Bronchial epithelial cell (primary cell): ENCODE measurements at places on chromosomes 4 and X. TPM values are rescaled to one million over a fixed set of nuclear protein-coding genes. Genes with fewer than 3 reads are reported as not detected.

DNA sequence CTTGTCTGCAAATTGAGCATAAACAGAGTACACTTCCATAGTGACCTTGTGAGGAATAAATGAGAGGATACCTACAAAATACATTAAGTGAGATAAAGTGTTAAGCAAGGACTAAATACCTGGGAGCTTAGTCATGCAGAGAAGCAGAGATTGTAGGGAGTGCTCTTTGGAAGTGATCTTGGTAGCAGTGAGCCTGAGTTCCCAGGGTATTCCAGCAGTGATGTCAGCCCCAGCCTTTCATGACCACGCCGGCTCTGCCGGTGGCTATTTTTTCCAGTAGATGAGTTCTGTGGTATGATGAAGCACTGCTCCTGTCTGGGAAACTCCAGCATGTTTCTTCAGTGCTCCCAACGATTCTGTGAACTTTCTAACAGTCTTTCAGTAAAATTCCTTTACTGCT is 391.5 kb upstream of the IGFBP7 start:
- peak; percentile 29 for DNase-seq

OCRL gene
- total RNA-seq, result 18.2 and 19.6 TPM in 2 replicates

DNA sequence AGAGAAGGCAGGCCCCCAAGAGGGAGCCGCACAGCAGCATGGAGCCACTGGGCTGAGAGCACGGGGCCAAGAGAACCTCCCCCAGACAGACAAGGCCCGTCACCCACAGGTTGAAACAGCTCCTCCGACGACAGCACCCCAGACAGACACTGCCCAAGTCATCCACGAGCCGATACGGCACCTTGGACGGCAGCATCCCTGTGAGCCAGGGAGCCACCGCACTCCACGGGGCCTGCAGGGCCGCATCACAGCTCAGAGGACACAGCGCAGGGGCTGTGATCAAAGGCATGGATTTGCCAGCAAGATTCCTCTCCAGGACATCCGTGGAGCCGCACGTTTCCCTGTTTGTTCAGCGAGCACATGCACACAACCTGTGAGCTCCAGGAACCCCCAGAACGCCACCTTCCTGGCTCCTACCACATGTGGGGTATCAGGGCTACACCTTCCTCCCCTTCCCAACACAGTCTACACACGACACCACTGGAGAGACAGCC is 3.9 kb downstream of the CTBP1 start:
- no peak for DNase-seq

SUPT20HL1 gene
- under 0.01 TPM in 1 of 2 replicates, not detected in the other for total RNA-seq

MEPE gene
- total RNA-seq, result not detected in 2 replicates

DNA sequence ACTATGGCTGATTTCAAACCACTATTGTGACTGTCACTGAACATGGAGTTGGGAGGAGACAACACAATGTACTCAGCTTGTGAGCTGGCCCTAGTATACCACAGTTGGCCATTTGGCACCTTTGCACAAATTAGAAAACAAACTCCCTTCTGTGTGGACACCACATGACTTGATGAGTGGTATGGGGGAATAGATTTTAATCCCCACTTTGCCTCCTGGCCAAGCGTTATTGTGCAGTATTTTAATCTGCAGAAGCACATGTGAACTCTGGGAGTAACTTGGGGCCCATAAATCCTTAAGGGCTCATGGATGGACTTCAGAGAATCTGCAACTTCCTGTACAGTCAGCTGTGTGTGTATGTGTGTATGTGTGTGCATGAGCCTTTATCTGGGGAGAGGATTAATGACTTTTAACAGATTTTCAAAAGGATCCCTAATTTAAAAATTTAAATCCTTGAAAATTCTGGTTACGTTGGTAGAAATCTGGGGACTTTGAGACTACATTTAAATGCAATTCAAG is 105.0 kb upstream of the PAQR3 start:
- DNase-seq, result no peak

- DNase-seq, result peak; percentile 8
Measured at GRCh38 chr4:57378766-57379165, 268.6 kb upstream of the IGFBP7 start.

FRMPD4 gene
- total RNA-seq, result under 0.01 and 0.79 TPM in 2 replicates

UNC5C gene
- not detected in 2 replicates for total RNA-seq

AFF2 gene
- under 0.01 and 0.26 TPM in 2 replicates for total RNA-seq

- no peak for DNase-seq
Measured at GRCh38 chr4:32745351-32745750, 2025.2 kb downstream of the PCDH7 start.

GRCh38 chrX:148956352-148956751 is 455.9 kb downstream of the AFF2 start:
- no peak for DNase-seq

- DNase-seq, result peak; percentile 99
Measured at GRCh38 chr4:119209077-119209476, 3.4 kb upstream of the USP53 start.

DNA sequence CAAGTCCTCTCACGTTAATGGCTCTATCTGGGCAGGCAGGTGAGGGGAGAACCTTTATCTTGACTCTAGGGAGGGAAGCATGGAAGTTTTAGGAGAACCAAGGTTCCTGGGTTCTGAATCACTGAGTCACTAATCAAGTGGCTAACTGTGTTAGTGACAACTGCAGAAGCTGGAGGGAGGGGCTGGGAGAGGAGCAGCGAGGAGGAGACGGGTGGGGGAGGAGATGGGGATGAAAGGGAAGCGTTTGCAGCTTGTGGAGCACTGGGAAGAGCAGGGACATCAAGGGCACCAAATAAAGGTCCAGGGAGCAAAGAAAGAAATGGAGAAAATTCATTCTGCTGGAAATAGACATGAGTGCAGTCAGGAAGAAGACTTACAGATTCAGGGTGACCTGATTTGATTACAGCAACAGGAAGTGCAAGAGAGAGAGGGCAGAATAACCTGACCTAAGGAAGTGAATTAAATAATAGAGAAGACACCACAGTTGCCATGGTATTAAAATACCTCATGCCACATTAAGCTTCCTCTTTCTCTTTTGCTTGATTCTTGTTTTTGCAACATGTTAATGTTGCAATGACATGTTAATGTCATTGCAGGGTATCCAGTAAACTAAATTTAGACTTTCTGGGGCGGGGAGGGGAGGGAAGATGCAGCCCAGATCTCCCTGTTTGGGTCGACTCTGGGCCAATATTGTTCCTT is 4.5 kb upstream of the SETD7 start:
- DNase-seq, result no peak

DNA sequence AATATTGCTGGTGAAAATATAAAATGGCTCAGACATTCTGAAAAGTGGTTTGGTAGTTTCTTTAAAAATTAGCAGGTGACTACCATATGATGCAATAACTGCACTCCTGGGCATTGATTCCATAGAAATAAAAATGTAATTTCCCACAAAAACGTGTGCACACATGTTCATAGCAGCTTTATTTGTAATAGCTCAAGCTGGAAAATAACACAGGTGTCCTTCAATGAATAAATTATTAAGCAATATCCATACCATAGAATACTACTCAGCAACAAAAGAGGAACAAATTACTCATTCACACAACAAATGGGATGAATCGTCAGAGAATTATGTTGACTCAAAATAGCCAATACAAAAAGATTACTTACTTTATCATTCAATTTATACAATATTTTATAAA is 893.7 kb upstream of the SLIT2 start:
- peak; percentile 99 for DNase-seq

MAGEE2 gene
- not detected in 2 replicates for total RNA-seq

DNA sequence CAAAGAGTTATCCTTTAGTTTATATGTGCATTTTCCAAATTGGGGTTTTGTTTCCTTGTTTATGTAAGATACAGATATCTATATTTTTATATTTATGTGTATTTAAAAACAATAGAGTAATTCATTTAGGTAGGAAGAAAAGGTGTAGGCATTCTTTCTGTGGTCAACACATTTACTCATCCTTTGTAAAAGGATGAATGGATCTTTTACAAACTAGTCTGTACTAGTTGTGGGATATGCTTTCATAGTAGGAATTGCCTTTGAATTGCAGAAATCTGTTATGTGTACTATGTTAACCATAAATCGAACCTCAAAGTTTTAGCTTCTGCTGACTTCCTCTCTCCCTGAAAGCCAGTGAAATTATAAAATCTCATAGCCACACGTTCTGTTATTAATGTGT is 128.5 kb downstream of the REPS2 start:
- DNase-seq, result peak; percentile 62

DNA sequence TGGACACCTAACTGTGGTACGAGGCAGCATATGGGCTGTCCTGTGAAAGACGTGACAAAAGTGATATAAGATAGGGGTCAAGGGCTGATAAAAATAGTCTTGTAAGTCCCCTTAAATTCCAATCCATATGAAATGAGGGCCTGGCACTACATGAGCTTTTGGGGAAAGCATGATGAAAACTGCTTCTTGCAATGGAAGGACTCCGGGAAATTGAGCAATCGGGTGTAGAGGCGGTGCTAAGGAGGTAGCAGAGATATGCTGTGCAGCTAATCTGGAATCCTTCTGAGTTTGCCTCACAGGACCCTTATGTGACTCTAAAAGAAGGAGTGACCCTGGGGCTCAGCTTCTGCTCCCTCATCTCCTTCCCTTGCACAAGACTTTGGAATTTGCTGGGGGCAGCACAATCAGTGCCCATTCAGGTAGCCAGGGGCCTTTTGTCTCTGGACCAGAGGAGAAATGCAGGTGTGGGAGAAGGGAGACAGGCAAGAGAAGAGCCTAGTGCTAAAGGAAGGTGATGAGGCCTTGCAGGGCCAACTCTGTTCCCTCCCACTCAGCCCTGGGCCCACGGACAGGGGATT is 12.8 kb downstream of the CLDN2 start:
- DNase-seq, result no peak

NPY5R gene
- not detected in 2 replicates for total RNA-seq

SYNPO2 gene
- 0.13 and 0.26 TPM in 2 replicates for total RNA-seq

GRCh38 chrX:117840645-117841044 is 276.0 kb downstream of the KLHL13 start:
- no peak for DNase-seq

GUF1 gene
- total RNA-seq, result 12.4 and 16.9 TPM in 2 replicates
